ENCODE measurements at places on chromosomes 5 and 9.
A peak's percentile ranks its signal among the peaks of the same experiment; 100 is the strongest.

GRCh38 chr5:64213011-64213410 is 47.4 kb downstream of the RNF180 start:
- DNase-seq = peak; percentile 19

DNA sequence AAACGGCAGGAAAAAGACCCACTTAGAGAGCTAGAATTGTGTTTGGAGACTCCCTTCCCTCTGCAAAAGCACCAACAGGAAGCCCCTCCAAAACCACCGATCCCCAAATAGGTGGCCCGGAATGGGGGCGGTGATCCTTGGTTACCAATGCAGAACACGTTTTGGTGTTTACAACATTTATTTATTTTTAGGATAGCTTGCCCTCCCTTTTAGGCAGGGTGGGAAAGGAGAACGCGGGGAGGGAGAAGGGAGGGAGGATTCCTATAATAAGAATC is 579 bp upstream of the NTRK2 start:
- DNase-seq = no peak

- no peak for DNase-seq
Observed at GRCh38 chr9:89766991-89767390, 162.2 kb downstream of the GADD45G start.

DNA sequence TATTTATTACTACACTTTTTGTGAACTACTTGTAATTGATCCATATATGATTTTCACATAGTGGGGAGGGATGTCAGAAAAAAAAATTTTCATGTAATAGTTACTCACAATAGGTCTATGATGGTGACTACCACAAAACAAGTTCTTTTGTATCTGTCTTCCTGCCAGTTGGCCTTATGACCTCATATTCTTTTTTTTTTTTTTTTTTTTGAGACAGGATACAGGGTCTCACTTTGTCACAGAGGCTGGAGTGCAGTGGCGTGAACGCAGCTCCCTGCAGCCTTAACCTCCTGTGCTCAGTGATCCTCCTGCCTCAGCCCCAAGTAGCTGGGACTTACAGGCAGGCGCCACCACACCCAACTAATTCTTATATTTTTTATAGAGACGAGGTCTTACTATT is 10.9 kb downstream of the SEC24A start:
- no peak for DNase-seq

DNA sequence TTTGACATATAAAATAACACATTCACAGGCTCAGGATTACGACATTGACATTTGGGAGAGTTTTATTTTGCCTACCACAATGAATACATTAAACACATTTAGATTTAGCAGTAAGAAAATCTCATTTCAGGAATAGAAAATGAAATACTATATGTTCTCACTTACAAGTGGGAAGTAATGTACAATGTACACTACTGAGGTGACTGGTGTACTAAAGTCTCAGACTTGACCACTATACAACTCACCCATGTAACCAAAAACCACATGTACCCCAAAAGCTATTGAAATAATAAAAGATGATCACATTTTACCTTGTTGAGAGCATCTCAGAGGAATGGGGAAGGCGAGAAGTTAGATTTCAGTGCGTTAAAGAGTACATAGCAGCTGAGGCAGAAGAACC is 1202.4 kb upstream of the SEMA6A start:
- DNase-seq = no peak

DNA sequence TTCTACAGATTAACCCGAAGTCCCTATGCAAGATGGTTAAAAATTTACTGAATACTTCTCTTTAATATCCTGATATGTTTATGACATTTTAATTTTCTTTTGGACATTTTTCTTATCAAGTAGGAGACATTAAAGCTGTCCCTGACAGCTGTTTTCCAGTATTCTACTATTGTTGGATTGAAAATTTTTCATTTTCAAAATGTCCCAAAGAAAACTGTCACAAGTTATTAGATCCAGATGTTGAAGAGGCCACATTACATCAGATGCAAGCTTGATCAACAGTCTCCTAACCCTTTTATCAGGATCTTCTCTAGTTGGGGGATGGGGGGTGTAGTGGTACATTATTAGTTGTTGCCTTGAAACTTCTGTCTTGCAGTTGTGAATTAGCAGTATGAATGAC is 1402.7 kb upstream of the DMAC1 start:
- no peak for DNase-seq

GRCh38 chr5:142499591-142500226 is 174.9 kb upstream of the SPRY4 start:
- peak; percentile 86 for DNase-seq

DNA sequence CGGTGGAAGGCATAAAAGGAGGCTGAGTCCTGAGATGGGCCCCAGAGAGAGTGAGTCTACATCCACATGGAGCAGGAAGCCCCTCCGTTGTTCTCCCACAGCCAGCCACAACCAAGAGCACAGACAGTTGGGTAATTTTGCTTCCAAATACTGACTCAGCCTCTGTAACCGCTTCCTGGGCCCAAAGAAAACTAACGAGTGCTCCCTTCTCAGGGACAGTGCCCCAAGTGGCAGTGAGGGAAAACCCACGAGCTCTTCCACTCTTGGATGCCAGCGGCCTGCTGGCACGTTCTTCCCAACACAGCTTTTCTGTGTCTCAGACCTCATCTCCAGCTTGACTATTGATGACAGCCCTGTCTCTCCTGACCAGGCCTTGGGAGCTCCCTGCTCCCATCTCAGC is 207.6 kb downstream of the FSTL4 start:
- DNase-seq = no peak

DNA sequence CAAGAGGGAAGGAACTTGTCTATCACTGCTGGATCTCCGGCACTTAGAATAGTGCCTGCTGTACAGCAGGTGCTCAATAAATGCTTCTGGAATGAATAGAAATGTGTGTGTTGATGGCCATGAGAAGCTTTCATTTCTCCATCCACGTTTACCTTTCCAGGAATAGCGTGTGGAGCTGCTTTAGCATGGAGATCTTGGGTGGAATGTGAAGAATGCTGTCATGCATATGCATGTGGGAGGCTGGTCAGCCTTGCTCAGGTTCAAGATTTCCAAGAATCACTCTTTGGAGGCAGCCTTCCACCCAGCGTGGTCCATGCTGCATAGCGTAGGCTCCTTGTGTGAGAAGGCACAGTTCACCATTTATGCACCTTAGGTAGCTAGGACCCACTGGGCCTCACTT is 19.2 kb downstream of the COL15A1 start:
- no peak for DNase-seq

- DNase-seq = peak; percentile 33
Observed at GRCh38 chr5:134127376-134127861, 12.9 kb downstream of the TCF7 start.

- no peak for DNase-seq
Observed at GRCh38 chr5:111776913-111777781, 20.2 kb upstream of the NREP start.

GRCh38 chr5:180013678-180014077 is 57.9 kb downstream of the RNF130 start:
- DNase-seq = no peak

DNA sequence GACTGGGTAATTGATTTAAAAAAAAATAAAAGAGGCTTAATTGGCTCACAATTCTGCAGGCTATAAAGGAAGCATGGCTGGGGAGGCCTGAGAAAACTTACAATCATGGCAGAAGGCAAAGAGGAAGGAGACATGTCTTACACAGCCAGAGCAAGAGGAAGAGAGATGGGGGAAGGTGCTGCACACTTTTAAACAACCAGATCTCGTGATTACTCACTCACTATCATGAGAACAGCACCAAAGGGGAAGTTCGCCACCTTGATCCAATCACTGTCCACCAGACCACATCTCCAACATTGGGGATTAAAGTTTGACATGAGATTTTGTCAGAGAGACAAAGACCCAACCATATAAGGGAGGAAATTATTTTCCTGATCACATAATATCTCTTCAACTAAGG is 138.8 kb upstream of the NR4A3 start:
- DNase-seq = no peak

DNA sequence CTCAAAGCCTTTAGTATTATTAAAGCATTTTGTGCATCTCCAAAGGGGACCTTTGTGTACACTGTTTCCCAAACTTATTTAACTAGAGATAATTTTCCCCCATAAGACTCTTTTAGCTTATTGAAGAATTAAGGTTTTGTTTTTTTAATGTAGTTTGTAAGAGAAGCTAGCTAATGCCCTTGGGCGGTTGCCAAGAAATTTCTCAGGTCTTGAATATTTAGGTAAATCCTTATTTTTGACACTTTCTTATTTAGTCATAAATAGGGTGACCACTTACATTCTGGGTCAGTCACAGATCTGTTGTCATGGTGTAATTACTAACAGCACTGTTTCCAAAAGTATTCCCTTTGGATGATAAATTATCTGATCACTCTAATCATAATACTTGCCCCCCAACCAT is 27.2 kb downstream of the TNFAIP8 start:
- peak; percentile 15 for DNase-seq

- DNase-seq = peak; percentile 87
Observed at GRCh38 chr5:32545102-32545800, 40.1 kb upstream of the SUB1 start.

GRCh38 chr5:175418251-175418650 is 25.7 kb downstream of the DRD1 start:
- DNase-seq = no peak

- DNase-seq = peak; percentile 60
Observed at GRCh38 chr9:69149321-69149807, 24.7 kb upstream of the TJP2 start.

DNA sequence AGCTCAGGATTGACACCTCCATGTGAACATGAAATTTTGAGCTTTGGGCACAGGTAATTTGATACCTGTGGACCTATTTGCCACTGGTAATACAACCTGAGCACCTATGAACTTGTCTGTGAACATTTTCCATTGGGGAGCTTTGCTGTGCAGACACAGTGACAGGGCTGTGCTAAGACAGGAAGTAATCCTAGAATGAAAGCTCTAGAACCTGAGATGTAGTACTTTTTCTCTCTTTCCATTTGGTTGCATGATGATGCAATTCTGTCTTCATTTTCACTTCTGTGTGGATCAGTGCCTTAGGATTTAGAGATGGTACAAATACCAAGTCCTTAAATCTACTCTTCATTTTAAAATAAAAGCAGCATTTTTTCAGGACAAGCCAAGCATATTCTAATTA is 216.9 kb downstream of the NR3C1 start:
- no peak for DNase-seq

GRCh38 chr5:9090381-9091026 is 455.4 kb downstream of the SEMA5A start:
- no peak for DNase-seq

DNA sequence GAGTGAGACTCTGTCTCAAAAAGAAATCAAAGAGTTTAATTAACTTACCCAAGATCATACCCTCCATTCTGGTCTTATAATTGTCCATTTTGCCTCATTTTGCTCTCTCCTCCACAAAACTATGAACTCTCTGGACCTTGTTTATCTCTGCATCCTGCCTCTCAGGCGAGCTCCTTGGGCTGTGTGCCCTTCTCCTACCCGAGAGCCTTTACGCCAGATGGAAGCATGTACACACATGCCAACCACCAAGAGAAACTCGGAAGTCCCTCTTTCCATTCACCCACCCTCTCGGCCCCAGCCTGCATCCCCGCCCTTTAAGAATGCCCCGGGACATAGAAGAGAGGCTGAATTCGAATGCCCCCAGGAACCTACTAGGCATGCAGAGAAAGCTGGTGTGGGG is 25.9 kb downstream of the CPLX2 start:
- no peak for DNase-seq

DNA sequence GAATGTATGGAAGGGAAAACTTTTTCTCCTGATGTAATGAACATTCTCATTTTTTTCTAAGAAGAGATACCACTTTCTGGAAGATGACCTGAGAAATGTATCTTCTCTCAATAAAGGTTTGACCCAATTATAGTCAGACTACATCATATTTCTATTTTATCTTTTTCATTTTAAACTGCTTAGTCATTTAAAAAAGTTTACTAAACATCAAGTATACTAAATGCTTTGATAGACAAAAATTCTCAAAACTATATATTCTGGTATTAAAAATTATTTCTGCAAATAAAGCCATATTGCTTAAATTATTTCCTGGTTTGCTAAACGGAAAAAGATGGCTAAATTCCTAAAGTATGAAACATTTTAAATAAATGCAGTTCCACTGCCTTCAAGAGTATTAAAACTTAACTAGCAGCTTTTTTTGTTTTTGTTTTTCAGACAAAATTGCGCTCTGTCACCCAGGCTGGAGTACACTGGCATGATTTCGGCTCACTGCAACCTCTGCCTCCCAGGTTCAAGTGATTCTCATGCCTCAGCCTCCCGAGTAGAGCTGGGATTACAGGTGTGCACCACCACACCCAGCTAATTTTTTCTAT is 37.1 kb downstream of the FBXW11 start:
- DNase-seq = no peak

GRCh38 chr9:90964101-90965020 is 162.7 kb downstream of the SYK start:
- no peak for DNase-seq

DNA sequence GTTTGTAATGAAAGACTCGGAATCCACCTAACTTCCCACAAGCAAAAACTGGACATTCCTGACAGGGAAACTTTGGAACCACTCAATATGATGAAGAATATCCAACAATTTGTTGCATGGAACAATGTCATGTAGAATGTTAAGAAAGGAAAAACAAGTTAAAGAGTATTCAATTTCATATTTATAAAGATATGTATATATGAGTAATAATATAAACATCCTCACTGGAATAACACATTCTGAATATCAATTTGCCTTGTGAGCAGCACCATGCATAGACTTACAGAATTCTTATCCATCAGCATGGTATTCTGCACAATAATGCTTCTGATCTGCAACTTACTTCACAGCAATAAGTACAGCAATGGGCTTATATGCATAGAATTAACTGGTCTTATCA is 650.3 kb downstream of the SEMA5A start:
- no peak for DNase-seq

- DNase-seq = no peak
Observed at GRCh38 chr5:39005566-39006232, 68.5 kb downstream of the RICTOR start.

DNA sequence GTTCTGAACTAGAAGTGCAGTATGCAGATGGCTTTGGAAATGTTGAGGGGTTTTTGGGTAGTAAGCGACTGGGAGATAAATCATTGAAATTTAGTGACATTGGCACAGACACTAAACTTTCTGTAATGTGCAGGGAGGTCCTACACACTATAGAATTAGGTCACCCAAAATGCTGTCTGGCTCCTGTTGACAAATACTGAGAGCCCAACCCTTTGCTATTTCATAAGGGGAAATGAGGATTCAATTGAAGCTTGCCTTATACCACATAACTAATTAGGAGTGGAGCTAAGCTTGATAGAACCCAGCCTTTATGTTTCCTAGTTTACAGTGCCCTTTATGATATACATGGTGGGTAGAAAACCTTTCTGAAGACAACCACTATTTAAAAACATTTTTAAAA is 22.6 kb downstream of the HMGXB3 start:
- no peak for DNase-seq

DNA sequence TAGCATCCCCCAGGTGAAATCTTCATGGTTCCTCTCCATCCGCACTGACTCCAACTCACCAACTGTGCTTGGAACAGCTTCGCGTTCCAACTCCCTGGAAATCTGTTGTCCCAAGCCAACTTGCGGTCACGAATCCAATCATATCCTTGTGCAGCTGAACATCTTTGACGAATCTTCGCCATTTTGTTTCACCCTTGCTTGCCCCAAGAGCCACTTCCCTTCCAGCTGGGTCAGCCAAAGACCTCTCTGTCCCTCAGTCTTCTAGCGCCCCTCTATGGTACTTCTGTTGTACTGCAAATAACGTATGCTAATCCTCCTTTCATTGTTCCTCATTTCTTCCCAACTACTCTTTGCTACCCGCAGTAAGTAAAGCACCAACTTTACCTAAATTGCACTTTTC is 61.0 kb upstream of the TARS1 start:
- no peak for DNase-seq
